Renal pelvis (tissue), 12 donors: ENCODE measurements at places on chromosomes 3 and 15. TPM values are rescaled to one million over a fixed set of nuclear protein-coding genes. Genes with fewer than 3 reads are reported as not detected.

Gene MYZAP
- polyA plus RNA-seq: 5.3 TPM

Gene SHF
- 14.1 TPM for polyA plus RNA-seq

Gene SPESP1
- 2.5 TPM for polyA plus RNA-seq

Gene CISH
- 34.4 TPM for polyA plus RNA-seq

Gene FETUB
- 0.84 TPM for polyA plus RNA-seq

Gene SLC28A1
- polyA plus RNA-seq: 6.4 TPM

DNA sequence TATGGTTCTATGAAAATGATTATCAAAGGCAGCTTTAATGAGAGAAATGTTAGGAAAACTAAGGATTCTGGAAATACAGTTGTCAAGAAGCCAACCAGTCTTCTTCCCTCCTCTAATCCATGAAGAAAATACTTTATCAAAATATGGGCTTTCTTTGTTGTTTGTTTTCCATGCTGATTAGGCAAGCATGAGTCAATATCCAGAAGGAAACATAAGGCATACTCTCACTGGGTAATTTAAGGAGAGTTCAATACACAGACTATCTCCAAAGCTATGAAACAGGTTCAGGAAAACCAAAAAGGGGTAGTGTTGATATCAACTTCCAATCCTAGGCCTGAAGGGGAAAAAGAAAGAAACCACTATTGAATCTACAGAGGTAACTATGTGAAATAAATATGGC is 68.7 kb upstream of the CMC1 start:
- DNase-seq: no peak

DNA sequence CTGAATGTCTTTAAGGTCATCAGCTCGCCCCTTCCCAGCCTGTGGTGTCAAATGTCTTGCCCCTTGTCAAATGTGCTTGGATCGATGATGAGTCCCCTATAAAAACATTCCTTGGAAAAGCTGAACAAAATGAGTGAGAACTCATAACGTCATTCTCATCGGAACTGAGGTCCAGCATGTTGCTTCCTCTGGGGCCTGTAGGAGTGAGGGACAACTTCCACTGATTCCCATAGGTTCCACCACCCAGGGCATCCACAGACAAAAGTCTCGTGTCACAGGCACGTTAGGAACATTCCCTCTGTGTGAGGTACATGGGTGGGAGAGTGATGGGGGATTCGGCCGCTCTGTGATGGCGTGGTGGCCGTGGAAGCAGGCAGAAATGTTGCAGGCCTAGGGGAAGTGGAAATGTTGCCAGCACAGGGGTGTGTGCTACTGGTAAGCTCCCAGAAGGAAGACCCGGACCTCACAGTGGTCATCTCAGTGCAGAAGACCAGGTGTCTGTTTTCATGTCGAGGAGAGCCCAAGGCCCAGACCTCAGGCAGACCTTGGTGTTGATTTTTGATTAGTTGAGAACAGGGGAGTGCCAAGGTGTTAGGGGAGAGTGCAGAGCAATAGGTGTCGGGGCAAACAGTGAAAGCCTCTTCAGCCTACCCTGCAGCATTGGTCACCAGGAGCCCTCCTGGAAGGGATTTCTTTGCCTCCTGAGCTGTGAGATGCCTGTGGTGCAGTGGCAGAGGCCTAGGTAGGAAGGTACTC is 96.8 kb downstream of the SNRPN start:
- no peak for DNase-seq

DNA sequence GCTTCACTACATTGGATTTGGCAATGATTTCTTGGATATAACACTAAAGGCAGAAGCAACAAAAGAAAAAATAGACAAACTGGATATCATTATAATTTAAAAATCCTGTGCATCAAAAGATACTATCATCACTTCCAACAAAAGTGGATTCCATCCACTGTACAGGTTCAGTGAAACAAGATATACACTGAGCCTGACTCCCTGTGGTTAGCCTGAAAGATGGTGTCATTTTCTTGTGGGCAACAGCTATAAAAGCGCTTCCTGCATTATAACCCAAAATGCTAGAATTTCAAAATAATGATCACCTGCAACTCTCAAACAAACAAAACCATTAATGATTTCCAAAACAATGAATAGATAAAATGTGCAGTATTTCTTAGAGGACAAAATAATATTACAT is 39.6 kb upstream of the TBC1D23 start:
- no peak for DNase-seq

DNA sequence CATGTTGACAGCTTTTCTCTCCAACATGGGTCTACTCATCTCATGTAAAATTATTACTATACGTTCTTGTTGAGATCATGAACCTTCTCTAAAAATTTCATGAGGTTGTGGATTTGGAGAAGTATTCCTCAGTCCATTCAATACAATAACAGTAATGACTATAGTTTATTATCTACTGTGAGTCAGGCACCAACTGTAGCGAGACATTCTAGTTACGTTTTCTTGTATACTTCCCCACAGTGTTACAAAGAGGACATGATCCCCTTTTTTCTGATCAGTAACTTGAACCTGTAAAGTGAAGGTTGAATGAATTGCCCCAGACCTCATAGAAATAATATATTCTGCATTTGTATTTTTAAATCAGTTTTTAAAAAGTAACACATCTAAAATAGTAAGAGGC is 76.4 kb downstream of the AKAP13 start:
- DNase-seq: no peak

DNA sequence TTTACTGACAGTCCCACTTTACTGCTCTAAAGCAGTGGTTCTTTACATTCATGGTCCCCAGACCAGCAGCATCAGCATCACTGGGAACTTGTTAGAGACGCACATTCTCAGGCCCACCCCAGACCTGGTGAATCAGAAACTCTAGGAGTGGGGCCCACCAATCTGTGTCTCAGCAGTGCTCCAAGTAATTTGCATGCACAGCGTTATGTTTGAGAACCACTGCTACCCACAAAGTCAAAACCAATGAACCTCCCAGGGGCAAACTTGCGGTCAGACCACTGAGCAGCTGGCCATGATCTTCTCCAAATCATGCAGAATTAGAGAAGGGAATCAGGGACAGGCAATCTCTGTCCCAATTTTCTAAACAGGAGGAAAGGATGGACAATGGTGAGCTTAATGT is 58.5 kb downstream of the ST8SIA2 start:
- DNase-seq: no peak

DNA sequence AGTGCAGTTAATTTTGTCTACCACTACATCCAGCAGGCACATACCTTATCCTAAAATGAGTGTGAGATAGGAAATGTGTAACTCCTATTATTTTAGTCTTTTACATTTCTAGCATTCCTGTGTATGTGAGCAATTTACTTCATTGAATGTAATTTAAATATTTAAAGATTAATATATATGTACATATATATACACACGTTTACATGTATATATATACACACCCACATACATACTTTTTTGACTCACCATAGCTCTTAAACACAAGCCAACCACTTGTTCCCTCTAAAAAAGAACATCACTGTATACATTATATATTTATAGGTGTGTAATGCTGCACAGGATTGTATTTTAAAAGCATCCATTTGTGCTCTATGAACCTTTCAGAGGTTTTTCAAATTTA is 425.6 kb upstream of the NECTIN3 start:
- no peak for DNase-seq

- no peak for DNase-seq
These were observed 323.3 kb upstream of the C2CD4B start for GRCh38 chr15:62488387-62488786.

DNA sequence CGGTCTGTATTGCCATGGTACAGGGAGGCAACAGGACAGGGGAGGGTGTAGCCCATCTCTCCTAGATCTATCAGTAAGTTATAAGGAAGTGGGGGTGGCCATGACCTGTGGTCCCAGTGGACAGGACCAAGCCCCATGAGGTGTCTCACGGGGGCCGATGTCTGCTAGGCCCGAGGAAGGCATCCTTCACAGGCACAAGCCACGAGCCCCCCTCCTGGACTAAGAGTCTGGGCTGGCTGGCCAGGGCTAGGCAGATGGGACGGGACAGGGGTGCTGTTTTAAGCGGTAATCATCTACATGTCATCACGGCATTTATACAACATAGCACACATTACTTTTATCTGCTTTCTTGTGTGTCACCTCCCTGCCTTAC is 2.6 kb upstream of the TBC1D2B start:
- DNase-seq: no peak
